Non-pigmented ciliary epithelial cell (primary cell): ENCODE measurements at places on chromosomes 16 and 17.

- DNase-seq = no peak
Observed at GRCh38 chr17:633641-634101, 81.0 kb downstream of the VPS53 start.

- DNase-seq = no peak
Observed at GRCh38 chr17:627051-627450, 87.6 kb downstream of the VPS53 start.

GRCh38 chr16:87132361-87133014 lies 184.7 kb downstream of the C16orf95 start:
- DNase-seq = peak; percentile 50

DNA sequence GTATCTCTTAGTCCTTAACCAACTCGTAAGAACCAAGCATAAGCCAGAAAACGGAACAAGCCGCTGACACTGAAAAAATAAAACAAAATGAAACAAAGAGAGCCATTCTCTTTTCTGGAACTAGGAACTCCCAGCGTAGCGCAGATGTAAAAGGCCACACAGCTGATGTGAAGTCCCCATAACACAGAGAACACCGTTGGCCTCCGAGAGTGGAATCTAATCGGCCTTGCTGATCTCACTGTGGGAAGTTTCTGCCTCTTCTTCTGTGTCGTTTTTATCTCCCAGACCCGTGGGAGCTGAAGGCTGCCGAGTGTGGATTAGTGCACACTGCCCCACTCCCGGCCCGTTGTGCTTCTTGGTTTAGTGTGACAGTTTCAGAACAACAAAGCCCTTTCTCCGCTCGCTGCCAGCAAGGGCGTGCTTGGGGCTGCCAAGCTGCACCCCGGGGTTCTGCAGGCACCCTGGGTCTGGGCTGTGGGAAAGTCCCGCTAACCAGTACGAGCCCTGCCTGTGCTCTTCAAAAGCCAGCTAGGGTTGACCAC lies 21.7 kb downstream of the TTYH2 start:
- DNase-seq = no peak

DNA sequence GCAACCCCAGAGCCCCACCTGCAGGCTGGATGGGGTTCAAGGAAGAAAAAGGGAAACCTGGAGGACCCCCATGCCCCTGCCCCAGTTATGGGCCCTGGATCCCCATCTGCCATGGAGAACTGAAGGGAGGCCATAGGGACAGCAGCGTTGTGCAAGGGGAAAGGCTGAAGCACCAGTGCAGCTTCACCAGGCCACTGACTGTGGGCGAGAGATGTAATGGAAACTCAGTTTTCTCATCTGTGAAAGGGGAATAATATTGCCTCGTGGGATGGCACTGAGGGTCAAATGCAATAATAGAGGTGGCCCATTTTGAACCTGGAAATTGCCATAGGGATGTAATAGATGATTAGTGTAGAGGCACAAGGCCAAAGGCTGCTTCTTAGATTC lies 9.9 kb upstream of the TSPOAP1 start:
- DNase-seq = no peak

DNA sequence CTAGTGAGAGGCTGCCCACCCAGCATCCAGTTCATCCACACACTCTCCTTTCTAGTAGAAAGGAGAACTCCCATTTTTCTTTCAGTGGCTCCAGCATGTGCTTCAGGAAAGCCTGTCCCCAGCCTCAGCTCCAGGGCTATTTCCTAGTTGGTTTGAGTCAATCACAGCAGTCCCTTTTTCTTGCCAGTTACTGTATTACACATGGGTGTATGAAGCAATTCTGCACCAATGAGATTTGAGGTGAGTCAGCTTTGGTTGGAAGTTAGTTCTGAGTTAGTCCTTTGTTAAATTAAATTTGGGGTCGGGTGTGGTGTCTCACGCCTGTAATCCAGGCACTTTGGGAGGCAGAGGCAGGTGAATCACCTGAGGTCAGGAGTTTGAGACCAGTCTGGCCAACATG lies 24.8 kb downstream of the RAD51D start:
- DNase-seq = peak; percentile 72

DNA sequence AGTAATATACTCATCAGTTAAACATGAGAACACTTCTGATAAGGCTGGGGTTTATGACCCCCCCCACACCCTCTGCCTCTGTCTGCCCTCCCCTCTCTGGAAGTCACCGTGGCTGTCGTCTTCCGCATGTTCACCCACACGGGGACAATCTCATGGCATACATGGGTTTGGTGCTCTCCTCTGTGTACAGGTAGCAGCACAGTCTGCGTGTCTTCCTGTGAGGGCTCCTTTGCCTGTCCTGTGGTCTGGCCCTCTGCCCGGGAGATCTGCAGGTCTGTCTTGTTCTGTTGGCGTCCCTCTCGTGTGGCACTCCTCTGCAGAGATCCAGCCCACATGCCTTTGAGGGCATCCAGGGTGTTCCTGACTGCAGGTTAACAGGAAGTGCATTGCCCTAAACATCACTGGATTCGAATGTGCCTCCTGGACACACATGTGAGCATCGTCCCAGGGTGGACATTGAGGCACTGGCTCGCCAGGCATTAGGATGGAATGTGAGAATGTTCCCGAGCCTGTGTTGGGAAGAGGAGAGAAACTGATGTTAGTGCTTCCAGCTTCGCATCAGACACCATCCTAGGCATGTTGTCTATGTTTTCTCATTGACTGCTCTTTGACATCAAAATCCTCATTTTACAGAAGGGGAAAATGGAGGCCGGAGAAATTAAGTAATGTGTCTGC lies 54.5 kb downstream of the NKD1 start:
- DNase-seq = no peak

- DNase-seq = no peak
Observed at GRCh38 chr16:12132290-12132689, 155.8 kb downstream of the SNX29 start.

GRCh38 chr17:55660178-55660886 lies 62.3 kb downstream of the TMEM100 start:
- DNase-seq = no peak

- no peak for DNase-seq
Observed at GRCh38 chr16:47461598-47462266, 601 bp downstream of the PHKB start.

DNA sequence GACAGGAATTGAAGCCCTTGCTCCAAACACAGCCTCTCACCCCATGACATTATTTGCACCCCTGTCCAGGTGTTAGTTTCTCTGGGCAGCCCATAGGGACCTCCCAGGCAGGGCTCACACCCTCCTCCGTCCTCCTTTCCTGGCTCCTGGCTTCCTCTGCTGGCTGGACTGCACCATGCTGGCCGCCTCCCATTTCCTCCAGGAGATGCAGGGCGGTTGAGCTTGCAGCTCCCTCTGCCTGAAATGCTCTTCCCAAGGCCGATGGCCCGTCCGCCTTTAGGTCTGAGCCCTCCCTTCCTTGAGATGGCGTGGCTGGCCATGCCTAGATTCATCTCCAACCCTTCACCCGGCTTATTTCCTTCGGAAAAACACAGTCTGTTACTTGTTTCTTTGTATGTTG lies 334.8 kb downstream of the SNX29 start:
- no peak for DNase-seq

- DNase-seq = no peak
Observed at GRCh38 chr17:64491034-64491860, 5.6 kb downstream of the POLG2 start.

GRCh38 chr17:40371261-40371929 lies 6.9 kb upstream of the GJD3 start:
- DNase-seq = no peak

- DNase-seq = no peak
Observed at GRCh38 chr16:84009282-84009681, 33.3 kb downstream of the SLC38A8 start.
